Jurkat, Clone E6-1 (cell line): ENCODE measurements at places on chromosomes 13 and 19.
A peak's percentile ranks its signal among the peaks of the same experiment; 100 is the strongest.

GRCh38 chr13:83710133-83710515, 172.2 kb downstream of the SLITRK1 start:
- no peak for DNase-seq

DNA sequence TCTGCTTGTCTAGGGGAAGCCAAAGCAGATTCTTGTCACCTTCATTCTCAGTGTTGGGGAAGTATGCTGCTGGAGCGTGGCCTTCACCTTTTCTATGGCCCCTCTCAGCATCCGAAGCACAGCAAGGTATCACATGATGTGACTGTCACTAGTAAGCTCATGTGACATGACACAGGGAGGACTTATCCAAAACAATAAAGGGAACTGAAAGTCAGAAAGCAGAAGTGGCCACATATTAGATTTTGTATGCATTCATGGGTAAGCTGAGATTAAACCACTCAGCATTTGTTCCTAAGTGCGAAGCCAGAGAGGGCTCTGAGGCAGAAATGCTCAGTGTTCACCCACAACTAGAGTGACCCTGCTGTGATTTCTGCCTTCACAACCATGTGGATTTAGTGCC, 72.8 kb upstream of the PCDH8 start:
- DNase-seq, result no peak

- no peak for DNase-seq
Observed at GRCh38 chr19:33604651-33605050, 17.1 kb upstream of the CHST8 start.

DNA sequence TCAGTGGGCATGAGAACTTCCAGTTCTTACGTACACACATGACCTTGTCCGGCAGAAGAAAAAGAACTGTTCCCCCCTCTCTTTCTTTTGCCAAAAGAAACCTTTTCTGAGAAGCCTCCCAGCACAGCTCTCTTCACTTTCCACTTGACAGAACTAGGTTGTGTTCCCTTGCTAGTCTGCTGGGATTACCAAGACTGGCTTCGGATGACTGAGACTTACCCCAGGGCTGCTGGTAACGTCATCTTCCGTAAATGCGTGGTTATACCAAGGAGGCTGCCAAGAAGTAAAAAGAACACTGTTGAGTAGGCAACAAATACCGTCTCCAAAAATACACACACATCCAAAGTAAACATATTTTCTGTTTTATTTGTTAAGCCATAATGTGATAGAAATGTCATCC, 908.2 kb downstream of the EFNB2 start:
- no peak for DNase-seq

GRCh38 chr19:18156841-18157464, 4.0 kb downstream of the PIK3R2 start:
- no peak for DNase-seq

DNA sequence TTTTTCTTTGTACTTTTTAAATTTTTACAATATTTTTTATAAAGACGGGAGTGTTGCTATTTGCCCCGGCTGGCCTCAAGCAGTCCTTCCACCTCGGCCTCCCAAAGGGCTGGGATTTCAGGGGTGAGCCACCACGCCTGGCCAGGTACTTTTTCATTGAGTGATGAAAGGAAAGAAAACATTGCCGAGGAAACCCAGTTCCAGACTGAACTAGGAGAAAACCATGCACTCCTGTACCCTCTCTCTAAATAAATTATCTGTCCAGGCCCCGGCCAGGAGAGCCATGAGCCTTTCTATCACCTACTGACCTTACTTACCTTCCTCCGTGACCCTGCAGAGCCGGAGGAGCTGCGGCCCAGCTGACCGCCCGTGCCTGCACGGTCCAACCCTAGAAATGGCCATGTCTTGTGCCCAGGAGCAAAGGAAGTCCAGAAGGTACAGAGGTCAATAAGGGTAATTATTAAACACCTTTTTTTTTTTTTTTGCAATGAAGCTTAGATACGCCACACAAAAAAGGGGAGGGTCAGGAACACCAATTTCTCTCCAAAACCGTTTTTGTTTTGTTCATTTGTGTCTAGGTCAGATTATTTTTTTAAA, at the start of gene SLC7A9:
Gene SLC7A9, minus strand, starts transcription at position 399 of the 597 bp plus-strand sequence. CDS start 1,233 bp downstream, outside the sequence.
- no peak for DNase-seq

- no peak for DNase-seq
Observed at GRCh38 chr13:20206065-20206697, 13.4 kb upstream of the GJB2 start.

GRCh38 chr13:66700117-66700601, 530.0 kb downstream of the PCDH9 start:
- no peak for DNase-seq

DNA sequence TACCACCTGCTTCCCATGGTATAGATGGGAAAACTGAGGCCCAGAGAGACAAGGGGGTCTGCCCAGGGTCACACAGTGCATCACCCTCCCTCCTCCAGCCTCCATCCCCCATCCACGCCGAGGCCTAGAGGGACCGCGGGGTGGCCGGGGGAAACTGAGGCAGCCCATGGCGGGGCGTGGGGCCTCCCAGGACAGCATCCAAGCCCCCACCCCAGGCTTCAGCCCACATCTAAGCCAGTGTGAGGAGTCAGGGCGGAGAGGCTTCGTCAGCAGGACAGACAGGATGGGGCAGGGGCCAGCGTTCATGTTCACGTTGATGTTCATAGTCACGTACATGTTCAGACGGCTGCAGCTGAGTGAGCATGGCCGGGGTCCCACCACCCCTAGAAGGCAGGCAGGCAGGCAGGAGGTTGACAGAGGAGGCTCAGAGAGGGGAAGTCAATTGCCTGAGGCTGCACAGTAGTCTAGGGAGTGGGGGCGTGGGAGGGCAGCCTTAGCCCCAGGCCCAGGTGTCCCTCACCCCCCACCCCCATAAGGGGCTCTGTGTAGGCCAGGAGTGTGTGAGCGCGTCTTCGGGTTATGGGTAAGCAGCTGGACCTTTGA, 23.3 kb downstream of the SMIM24 start:
- DNase-seq, result no peak

DNA sequence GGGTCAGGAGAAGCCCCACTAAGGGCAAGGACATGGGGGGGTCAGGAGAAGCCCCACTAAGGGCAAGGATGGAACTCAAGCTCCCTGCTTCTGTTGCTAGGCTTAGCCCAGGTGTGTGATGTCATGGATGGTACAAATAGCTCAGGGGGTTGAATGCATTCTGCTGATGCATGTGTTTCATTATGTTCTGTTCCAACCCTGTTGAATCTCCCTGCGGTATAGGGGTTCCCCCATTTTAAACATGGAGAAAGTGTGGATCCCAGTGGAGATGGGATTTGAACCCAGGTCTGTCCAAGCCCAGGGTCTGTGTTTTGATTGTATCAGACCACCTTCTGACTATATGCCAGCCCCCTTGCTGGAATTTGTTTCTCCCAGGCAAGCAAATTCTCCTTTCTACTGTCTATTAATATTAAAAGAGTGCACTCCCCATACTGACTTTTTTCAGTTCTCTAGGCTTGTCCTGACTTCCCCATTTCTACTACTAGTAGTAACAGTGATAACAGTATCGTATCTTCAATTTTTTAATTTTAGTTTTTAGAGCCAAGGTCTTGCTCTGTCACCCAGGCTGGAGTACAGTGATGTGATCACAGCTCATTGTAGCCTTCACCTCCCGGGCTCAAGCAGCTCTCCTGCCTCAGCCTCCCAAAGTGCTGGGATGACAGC, 6.7 kb downstream of the ZNF865 start:
- DNase-seq, result no peak

GRCh38 chr13:64725492-64725891, 2504.6 kb downstream of the PCDH9 start:
- DNase-seq, result peak; percentile 0

GRCh38 chr13:111210544-111211469, 95.7 kb downstream of the ARHGEF7 start:
- DNase-seq, result no peak

- DNase-seq, result no peak
Observed at GRCh38 chr13:59755632-59756290, 408.0 kb downstream of the DIAPH3 start.

DNA sequence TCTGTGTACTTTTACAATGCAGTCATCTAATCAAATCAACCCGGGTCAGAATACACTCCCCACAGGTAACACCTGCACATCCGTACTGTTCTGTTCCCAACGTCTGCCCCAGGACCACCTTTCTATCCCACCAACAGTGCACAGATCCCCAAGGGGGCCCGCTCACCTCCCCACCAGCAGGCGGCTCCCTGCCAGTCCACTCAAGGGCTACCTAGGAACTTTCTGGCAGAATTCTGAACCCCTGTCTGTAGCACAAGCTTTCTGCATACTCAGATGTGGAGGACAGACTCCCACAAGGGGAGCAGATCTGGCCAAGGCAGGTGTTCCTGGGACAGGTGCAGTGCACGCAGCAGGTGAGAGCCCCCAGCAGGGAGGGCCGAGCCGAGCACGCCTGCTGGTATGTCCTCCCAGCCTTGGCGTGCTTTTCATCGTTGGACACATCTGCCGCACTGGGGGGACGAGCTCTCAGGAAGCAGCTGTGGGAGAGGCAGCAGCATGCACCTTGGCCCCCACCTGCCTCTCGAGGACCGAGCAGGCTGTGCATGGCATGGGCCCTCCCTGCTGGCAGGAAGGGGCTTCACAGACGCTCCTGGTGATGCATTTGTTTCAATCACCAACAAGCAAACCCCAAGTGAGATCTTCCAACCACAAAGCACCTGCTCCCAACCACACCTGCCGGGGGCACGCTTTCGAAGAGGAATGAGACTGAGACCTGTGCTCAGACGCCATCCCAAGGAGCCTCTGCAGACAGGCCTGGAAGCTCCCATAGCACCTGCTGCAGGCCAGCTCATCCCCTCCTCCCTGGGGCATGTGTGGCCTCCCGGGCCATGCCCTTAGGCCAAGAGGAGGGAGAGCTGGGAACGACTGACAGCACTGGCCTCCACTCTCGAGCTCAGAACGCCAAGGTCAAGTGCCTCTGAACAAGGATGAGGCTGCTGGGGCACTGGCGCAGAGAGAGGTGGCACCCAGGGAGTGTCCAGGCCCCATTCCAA, 35.9 kb downstream of the RAB20 start:
- peak; percentile 77 for DNase-seq

DNA sequence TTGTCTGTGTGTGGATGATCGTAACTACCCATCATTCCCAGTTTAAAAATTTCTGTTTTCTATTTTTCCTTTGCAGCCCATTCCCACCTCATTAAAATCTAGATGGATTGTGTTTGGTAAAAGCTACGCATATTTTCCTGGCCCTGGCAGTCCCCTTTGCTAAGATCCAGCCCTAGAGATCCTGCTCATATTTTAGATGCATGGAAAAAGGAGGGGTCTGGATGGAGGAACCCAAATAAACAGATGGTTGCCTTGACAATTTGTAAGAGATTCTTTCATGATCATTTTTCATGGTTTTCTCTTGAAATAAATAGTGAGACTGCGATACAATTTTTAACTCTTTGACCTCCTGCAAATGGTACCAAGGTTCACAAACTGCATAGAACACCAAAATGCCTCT, 174.4 kb downstream of the SLC7A1 start:
- no peak for DNase-seq

DNA sequence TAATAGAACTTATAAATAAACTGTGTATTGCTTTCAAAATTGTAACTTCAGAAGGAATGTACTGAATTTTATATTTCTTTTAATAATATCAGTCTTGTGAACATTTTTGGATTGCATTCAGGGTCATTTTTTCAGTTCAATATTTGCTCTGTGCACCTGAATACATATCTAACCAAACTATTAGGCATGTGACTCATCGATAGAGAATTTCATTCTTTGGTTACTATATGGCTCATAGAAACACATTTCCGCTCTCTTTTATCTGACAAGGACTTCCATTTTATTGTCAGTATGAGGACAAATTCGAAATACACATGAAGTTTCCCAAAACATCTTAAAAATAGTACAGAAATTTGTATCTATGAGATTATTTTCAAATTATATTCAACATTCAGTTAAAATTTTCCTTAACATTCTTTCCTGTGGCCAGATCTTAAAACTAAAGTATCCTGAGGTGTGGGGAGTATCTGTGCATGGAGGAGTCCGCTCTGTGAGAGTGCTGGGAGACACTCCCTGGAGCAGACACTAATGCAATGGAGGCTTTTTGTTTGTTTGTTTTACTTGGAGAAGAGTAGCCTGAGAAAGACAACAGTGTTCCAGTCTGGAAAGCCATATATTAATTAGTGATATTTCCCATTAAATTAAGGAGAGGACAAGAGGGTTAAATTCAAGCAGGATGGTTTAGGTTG, 483.6 kb downstream of the PCDH20 start:
- DNase-seq, result no peak

DNA sequence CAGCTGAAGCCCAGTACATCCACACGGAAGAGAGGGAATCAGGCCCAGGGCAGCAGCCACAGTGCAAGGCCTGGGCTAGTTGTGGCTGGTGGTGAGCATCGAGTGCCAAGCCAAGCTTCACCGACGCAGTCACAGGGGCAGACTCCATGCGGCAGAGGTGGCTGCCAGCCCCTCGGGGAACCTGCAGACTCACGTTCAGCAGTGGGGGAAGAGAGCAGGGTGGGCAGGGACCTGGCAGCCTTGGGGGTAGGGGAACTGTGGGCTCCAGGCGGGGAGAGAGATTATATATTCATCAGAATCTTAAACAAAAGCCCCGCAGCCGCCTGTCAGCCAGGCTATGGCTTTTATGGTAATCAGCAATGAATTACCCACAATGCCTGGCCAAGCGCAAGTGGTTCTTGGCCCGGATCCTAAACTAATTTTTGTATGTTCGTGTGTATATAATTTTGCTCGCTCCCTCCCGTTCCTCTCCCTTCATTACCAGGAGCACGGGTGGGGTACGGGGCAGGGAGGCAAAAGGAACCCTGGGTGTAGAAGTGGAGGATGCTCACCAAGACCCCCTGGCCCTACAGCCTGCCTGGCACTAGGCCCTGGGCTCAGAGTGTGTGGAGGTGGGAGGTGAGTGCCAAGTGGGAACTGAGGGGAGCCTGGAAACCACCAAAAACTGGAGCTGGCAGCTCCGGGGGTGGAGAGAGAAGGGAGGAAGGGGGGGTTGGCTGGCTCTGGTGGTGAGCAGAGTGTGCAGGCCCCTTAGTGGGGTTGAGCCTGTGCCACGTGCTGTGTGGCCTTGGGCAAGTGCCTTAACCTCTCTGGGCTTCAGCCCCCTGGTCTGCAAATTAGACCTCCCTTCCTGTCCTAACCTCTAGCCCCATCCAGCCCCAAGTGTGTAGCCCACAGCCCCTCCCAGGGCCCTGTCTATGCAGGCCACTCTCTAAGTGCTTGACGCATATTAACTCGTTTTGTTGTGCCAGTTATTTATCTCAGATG, 31.9 kb downstream of the PTPRS start:
- DNase-seq, result no peak

DNA sequence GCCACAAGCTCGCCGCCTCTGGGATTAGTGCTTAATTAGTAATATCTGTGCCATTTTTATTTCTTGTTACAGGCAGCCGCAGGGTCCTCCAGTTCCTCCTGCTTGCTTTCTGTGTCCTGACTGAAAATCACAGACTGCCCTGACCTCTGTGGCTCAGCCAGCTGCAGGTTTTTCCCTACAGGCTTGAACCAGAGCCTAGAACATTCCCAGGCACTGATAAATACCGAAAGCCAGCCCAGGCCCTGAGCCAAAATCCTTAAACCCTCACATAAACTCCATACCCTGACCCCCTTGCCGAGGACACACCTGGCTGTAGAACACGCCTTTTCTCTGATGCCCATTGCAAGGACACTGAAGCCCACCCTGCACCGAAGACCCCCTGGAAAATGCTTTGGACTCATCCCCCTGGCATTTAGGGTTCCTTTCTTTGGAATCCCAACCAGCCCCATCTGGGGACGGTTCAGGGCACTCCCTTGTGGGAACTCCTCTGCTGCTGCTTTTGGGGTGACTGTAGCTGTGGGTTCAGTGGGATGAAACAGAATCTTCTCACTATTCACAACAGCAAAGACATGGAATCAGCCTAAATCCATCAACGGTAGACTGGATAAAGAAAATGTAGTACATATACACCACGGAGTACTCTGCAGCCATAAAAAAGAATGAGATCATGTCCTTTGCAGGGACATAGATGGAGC, 15.5 kb downstream of the DPP9 start:
- DNase-seq, result no peak
